ENCODE measurements at places on chromosomes 7 and 10. TPM values are rescaled to one million over a fixed set of nuclear protein-coding genes. Genes with fewer than 3 reads are reported as not detected.

DNA sequence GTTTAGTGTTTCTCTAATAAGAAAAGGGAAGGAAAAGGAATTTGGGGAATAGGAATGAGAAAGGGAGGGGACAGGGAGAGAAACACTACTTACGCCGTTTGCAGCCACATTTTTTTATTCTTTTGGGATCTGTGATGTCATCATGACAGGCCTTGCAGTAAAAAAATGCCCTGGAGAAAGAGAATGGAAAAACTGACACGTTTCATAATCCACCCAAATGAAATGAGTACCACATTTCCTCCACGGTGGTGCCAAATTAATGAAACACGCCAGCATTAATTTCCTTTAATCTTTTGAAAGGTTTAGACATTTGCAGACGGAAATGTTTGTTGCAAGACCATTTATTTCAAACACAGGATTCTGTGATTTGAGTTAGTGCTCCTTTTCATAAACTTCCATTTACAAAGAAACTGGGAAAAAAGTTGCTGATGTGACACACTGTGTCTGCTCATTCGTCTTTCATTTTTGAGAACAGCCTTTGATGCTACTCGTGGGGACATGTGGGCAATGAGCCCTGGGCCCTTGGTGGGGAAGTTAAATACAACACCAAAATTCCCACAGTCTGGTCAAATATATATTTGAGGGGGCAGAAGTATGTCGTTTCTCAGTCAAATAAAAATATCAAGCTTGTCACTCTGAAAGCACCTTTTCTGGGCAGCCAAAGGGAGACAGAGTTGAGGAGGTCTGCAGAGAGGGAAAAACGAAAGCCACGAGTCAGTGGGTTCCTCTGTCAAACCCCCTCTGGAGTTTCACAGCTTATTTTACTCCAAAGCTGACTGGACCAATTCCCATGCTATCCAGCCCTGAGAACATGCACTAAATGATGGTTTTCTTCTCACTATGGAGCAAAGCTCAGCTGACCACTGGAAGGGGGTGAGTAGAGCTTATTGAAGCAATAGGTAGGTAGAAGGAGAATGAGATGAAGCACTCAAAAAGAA lies 625.5 kb downstream of the KCNMA1 start:
- H3K4me1 ChIP-seq = peaks cover 15% of the 10 kb centered on the region
- H3K4me3 ChIP-seq = no peak overlapping the region
- H3K27me3 ChIP-seq = no peaks in the 10 kb centered on the region
- DNase-seq = no peak
- no peaks in the 10 kb centered on the region for H3K36me3 ChIP-seq

The CYP2W1 gene
- total RNA-seq = not detected

The MTG1 gene
- total RNA-seq = 14.0 TPM

DNA sequence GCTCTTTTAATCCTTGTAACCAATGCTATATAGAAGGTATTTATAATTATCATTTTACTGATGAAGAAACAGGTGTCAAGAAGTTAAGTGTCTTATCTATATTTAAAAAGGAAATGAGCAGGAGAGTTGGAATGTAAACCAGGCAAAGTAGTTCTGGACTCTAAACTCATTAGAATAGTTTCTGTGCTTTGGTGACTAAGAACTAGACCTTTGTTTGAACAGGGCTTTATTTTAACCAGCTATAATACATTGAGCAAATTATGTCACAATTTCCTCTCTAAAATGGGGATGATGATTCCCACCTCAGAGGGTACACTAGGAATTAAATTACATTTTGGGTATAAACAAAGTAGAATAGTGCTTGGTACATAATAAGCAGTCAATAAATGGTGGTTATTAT lies 236.0 kb downstream of the MAGI2 start:
- H3K36me3 ChIP-seq = no peaks in the 10 kb centered on the region
- H3K27ac ChIP-seq = no peak overlapping the region
- DNase-seq = no peak
- no peaks in the 10 kb centered on the region for H3K27me3 ChIP-seq

Data from left ventricle myocardium inferior (tissue), 1 donor.